ENCODE measurements at places on chromosomes 4 and X. TPM values are rescaled to one million over a fixed set of nuclear protein-coding genes. Genes with fewer than 3 reads are reported as not detected.

DNA sequence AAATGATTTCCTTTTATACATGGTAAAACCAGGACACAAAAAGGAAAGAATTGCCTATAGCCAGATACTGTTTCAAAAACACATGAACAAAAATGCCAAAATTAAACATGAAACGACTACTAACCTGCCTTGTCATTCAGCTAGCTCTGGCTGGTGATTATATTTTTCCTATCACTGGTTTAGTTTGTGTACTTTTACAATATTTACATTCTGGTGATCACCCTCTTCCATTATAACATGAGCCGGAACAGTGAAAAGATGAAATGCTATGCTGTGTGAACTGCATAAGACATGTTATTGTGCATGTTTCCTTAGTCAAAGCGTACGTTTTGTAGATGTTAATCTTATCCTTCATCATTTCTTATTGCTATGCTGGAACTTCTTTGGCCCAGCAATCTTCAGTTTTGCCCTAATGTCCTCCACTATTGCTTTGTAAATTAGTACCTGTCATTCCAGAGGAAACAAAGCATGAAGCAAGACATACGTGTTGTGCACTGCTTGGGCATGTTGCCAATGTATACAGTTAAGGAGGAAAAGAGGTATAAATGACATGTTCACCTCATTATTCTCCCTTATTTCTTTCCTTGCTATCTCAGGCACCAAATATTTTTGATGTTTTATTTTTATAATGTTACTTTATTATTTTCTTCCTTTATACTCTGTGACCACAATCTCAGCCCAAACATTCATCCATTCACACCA lies 386.3 kb downstream of the ARHGAP24 start:
- peak; percentile 53 for DNase-seq

- no peak for DNase-seq
These were observed 30.3 kb downstream of the CCKAR start for GRCh38 chr4:26459756-26460530.

DNA sequence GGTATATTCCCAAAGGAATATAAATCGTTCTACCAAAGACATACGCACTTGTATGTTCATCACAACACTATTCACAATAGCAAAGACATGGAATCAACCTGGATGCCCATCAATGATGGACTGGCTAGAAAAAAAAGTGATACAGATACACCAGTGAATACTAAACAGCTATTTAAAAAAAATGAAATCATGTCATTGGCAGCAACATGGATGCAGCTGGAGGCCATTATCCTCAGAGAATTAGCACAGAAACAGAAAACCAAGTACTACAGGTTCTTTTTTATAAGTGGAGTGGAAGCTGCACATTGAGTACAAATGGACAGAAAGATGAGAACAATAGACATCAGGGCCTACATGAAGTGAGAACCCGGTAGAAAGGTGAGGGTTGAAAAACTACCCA lies 81.4 kb downstream of the ANTXR2 start:
- DNase-seq: no peak

Gene TSPAN6
- 76.8 TPM for total RNA-seq

DNA sequence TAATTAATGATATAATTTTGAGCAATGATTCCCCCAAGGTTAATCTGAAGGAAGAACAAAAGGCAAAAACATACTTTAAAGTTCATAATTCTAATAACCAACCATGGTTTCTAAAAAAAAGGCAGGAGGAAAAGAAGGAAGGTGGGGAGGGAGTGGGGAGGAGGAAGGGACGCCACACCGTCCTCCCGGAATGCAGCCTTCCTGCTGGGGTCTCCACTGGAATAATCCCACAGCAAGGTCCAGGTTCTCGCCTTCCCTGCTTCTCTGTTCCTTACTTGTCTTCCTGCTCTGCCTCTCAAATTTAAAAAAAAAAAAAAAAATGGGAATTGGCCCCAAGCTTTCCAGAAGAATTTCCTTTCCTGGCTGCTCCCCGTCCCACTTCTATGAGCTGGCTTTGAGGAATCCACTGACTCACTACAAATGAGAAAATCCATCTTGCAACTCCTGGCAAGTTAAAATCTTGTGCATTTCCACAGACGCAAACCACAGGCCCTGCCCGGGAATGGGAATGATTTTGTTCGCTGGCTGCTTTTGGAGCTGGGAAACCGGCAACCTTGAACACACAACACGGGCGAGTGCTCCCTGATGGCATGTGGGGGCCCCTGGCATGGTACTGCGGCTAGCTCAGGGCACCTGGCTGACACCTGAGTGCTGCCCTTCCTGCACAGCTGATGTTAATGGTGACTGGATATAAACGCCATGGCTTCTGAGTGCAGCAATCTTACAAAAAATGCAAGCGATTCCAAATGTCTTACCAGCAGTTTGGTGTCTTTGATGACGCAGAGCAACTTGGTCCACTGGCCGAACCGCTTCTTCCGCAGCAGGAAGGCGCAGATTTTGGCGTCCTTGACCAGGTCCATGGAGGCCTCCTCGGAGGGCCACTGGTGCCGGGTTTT lies 97.0 kb downstream of the AFAP1 start:
- no peak for DNase-seq

DNA sequence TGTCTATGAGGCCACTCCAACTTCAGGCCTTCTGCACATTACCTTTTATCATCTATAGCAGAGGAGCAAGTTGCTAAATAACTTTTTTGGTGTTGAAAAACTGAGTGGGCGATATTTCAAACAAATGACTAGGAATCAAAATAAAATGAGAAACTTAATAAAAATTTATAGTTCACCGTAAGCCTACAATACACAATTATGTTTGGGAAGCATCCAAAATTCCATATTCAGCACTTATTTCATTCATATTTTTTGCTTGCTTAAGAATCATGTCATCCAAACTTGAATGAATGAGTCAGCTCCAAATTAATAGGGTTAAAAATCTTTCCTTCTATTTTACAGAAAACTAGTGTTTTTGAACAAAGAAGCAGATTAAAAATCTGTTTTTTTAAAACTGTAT lies 119.1 kb downstream of the SH3RF1 start:
- DNase-seq: no peak

DNA sequence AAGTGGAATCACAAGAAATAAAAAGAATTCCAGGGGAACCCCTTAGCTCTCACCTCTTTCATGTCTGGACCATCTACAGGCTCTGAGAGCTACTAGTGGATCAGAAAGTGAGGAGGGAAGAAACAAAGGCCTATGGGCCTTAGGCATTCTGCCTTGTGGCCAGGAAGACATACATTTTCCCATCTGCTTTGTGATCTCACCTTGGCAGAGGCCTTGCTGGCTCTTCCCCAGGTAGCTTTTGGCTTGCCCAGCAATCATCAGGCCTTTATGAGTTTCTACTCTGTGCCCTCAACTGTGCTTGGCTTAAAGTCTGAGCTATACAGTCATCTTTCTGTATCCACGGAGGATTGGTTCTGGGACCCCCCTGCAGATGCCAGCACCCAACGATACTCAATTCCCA lies 28.3 kb upstream of the CD99L2 start:
- no peak for DNase-seq

Gene SULT1B1
- 1.2 TPM for total RNA-seq

GRCh38 chr4:156838761-156839160 lies 132.8 kb downstream of the PDGFC start:
- DNase-seq: no peak

DNA sequence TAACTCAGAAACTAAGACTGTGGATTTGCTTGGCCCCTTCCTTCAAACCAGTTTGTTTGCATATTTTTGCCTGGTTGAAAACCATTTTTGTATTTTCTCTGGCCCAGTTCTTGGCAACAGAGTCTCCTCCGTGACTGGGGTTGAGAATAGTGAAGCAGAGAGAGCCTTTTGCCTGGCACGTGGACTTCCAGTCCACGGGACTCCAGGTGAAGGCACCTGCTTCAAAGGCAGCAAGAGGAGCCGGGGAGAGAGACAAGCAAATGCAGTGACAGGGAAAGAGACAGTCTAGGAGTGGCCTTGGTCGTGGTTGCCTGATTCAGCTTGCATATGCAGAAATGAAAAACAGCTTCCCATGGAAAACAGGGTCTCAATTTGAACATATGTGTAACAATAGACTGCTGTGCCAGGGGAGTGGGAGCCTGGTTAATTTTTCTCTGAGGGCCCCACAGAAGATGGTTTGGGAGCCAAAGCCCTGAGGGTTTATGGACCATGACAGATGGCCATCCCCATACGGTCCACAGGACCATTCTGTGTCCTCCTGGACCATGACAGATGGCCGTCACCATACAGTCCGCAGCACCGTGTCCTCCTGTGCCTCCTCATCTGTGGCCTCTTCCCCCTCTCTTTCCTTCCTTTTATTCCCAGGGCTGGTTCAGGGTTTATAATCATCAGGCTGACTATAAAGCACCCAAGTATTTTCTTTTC lies 272.2 kb upstream of the RASGEF1B start:
- no peak for DNase-seq

Gene ZCCHC18
- total RNA-seq: 3.3 TPM

GRCh38 chr4:173269280-173269679 lies 64.9 kb downstream of the HMGB2 start:
- no peak for DNase-seq

DNA sequence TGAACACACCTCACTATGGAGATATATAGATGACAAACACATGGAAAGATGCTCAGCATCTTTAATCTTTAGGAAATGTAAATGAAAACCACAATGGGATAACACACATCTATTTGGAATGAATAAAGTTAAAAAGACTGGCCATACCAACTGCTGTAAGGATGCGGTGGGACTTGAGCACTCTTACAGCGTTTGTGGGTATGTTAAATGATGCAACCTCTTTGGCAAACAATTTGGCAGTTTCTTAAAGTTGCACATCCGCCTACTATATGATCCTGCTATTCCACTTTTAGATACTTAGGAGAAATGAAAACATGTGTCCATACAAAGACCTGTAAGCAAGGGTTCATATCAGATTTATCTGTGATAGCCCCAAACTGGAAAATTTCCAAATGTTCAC lies 50.7 kb downstream of the MRPL1 start:
- DNase-seq: no peak

Gene S100P
- 88.9 TPM for total RNA-seq

Gene GNRHR
- not detected for total RNA-seq

- DNase-seq: no peak
These were observed 361.6 kb upstream of the EMCN start for GRCh38 chr4:100879471-100879870.

- no peak for DNase-seq
These were observed 91.1 kb upstream of the VEGFC start for GRCh38 chr4:176883681-176884418.

DNA sequence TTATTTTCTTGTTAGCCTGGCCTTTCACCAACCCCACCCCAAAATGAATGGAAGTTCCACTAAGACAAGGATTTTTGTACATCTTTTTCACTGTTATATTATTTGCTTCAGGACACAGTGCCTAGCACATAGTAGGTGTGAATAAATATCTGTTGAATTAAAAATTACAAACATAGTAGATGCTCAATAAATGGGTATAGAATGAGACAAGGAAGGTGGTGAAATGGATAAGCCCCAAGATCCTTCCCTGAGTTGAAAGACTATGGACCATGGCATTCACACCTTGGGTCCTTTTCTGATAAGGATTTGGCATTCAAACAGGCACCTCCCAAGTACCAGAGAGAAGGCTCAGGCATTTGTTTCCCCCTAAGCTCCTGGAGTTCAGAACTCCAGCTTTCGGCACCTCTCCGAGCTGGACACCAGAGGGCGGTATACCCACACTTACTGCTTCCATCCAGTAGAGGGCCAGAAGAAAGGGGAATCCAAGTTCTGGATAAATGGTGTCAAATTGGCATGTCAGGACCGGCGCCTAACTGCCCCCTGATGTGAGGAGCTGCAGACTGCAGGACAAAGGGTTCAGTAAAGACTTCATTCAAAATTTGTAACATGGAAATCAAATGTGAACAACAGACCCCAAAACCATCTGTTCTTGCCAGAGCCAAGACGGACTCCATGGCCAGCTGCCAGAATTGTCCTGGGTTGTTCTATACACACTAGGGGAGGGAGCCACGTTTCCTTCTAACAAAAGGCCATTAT lies 193.0 kb downstream of the GPC3 start:
- DNase-seq: peak; percentile 33

DNA sequence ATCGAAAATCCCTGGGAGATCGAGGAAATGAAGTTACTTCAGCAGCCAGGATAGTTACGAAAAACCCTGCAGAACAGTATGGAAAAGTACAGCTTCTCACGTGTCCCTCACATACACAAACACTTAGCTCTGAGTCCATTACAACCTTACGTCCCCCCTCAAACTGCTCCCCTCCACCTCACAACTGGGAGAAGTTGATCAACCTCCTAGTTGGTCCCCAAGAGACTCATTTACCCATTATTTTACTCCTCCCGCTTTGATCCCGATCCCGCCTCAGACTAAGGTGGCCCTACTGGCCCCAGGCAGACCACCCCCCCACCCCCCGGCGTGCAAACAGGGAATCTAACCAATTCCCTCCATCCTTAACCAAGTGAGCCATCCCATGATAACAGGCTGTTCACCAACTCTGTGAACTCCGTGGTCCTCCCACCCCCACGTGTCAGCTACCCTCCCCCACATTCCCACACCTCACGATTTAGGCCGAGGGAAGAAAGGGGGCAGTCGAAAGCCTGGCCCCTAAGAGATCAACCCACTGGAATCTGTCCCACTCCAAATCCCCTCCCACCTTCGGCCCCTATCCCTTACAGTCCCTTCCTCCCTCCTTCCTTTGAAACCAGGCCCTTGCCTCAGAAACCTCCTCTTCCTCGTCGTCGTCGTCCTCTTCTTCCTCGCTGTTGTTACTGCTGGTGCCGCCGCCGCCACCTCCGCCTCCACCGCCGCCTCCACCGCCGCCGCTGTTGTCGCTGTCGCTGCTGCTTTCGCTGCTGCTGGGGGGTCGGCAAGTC lies 755 bp downstream of the ANKRD17 start:
- DNase-seq: peak; percentile 25

DNA sequence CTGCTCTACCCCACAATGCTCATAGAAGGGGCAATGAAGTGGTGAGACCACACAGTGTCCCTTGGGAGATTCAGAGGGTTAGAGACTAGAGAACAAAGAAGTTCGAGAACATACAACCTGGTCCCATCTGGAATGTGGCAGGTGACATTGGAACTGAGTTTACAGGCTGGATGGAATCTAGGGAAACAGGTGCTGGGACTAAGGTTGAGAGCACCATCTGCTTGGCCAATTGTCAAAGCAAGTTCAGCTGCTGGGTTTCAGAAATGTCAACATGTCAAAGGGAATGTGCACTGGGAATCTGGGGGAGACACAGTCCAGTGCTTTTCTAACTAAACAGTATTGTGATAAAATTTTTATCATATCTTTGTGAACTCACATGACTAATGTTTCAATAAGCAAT lies 15.9 kb upstream of the FAM13A start:
- DNase-seq: no peak

DNA sequence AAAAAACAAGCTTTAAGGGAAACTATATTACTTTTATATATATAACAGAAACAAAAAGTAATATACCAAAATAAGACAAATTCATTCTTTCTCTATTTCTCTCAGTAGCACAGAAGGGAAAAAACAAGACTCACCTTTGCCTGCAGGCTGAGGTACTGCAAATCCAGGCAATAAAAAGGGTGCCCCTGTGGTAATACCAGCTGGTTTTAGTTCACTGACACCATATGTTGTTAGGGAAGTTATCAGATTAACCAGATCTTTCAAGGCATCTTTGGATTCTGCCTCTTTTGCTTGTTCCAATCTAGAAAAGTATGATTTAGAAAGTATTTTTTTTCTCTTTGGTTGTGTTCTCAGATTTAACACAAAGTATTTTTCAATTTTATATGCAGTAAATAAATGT lies 139.8 kb downstream of the WDFY3 start:
- DNase-seq: no peak

Gene FAM184B
- total RNA-seq: 0.11 TPM

- no peak for DNase-seq
These were observed 644 bp upstream of the EBP start for GRCh38 chrX:48520976-48521352.

- DNase-seq: no peak
These were observed 10.0 kb upstream of the AP1S2 start for GRCh38 chrX:15864629-15865028.

GRCh38 chrX:13937370-13938050 lies 92.2 kb downstream of the GEMIN8 start:
- no peak for DNase-seq

Gene RTL3
- 0.95 TPM for total RNA-seq

All from urinary bladder (tissue), 4 donors.